ENCODE measurements at places on chromosomes 1 and 21.

DNA sequence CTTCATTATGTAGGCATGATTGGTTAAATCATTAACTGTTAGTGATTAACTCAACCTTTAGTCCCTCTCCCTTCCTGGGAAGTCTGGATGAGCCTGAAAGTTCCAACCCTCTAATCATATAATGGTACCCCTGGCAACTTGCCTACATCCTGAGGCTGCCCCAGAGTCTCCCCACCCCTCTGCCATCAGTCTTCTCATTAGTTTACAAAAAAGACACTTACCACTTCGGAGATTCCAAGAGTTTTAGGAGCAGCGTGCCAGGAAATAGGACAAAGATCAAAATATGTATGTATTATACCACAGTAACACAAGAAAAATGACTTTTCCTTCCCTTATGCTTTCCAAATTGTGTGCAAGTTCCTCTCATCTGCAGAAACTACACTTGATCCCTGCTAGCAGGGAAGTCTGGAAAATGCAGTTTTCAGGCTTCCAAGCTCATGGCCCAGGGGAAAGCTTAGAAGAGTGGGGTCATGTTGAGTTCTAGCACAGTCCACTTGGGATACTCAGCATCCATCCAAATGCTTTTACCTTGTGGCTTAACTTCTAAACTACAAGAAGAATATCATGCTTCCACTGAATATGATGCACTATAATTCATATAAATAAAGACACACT is 64.6 kb upstream of the PPIH start:
- no peak for DNase-seq

DNA sequence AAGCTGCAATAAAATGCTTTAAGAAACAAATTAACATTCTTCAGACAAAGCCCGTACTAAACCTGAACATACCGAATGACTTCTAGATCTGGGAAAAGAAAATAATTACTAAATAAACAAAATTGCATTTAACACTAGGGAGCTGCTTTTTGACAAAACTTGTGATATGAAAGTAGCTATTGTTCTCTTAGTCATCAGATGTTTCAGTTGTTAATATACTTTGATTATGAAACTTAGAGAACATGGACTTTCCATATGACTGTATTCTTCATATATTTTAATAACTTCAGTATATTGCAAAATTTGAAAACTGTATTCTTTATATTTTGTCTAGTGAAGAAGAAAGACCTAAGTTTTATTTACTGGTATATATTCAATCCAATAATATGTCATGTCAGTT is 1262.1 kb downstream of the NCAM2 start:
- DNase-seq = no peak

GRCh38 chr1:221742555-221743415 is 896 bp upstream of the DUSP10 start:
- DNase-seq = peak; percentile 84

GRCh38 chr1:44924835-44925464 is 61.4 kb downstream of the EIF2B3 start:
- DNase-seq = peak; percentile 79

DNA sequence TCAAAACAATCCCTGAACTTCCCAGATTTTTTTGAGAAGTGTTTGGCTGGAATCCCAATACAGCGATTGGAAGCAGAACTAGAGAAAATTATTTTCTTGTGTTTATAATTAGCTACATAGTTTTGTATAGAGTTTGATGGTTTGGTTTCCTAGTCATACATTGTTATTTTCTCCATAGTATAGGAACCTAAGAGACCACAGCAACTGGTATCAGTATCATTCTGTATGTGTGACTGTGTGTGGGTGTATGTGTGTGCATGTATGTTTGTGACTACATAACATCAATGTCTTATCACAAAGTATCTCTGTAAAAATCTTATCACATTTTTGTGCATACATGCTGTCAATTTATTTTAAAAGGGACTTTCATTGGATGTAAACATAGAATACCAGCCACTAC is 780.5 kb downstream of the MRPL39 start:
- no peak for DNase-seq

DNA sequence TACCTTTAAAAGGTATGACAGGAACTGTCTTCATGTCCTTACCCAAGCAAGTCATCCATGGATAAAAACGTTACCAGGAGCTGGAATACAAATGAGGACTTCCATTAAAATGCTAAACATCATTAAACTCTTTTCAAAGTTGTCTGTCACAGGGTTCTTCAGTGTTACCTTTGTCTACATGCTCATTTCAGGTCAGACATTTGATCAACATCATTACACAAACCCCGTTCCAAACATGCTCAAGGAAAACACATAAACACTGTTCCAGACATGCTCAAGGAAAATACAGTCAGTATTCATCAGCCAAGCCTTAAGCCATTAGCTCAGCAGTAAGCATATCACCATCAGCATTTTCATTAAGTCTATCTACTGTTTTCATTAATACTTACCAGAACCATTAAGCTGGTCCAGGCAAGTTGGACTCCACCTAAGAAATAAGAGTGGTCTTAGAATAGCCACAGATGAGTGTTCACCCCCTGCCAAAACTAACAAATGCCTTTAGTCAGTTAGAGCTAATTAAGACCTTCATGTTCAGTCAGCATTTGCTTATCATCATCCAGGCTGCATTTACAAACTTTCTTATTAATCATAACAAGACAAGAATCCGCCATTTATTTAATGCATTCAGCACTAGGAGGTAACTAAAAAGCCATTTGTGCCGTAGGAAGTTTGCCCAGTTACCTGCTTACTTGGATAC is 2.2 kb downstream of the GAS5 start:
- no peak for DNase-seq

GRCh38 chr1:243916160-243916559 is 66.1 kb upstream of the AKT3 start:
- DNase-seq = no peak

DNA sequence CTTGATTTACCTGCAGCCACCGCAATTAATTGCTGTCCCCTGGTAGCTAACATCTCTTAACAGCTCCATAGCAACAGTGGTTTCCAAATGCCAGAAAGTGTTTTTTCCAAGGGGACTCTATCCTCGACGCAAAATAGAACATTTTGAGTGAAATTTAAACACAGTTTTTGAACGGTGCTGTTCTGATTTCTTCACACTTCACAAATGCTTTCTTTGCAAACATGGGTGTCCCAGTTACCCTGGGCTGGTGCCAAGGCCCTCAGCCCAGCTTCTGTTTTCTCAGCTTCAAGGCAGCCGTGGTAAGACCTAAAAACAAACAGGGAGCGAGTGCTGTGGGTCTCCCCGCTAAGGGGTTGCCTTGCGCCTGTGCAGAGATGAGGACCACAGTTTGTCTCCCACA is 147.3 kb upstream of the VAMP3 start:
- DNase-seq = no peak

GRCh38 chr21:23131177-23131576 is 2133.0 kb downstream of the NCAM2 start:
- no peak for DNase-seq

DNA sequence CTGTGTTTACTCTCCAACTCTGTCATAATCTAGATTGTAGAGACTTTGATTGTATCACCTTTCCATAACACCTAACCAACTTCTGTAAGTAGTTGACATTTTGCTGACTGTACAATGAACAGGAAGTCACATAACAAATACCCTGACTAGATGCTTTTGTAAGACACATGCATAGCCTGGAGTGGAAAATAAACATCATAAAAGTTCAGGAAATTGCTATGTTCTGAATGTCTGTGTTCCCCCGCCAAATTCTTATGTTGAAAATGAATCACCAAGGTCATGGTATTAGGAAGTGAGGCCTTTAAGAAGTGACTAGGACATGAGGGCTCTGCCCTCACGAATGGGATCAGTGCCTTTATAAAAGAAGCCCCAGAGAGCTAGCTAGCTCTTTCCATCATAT is 40.4 kb upstream of the ZSWIM5 start:
- peak; percentile 73 for DNase-seq

DNA sequence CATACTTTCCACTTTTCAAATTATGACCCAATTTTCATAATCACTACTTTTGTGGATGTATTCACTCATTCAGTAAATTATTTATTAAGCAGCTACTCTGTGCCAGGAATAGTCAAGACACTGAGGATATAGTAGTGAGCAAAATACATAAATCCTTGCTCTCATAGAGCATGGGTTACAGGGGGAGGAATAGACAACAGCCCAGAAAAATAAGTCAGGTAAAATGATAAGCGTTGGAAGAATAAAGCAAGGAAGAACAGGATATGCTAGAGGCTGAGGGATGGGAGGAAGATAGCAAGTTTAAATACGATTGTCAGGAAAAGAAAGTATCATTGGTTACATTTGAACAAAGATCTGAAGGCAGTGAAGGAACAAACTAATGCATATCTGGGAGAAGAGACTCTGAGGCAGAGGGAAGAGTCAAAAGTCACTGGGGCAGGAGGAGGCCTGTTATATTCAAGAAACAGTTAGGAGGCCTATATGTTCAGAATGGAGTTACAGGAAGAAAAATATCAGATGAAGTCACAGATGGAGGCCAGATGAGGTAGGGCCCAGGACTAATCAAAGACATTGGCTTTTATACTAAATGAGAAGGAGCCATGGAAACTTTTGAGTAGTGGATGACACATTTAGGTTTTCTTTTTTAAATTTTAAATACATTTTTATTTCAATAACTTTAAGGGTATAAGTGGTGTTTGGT is 42.9 kb downstream of the SEC22B start:
- no peak for DNase-seq
